GM19239 (cell line): ENCODE measurements at places on chromosomes 2 and 18.

DNA sequence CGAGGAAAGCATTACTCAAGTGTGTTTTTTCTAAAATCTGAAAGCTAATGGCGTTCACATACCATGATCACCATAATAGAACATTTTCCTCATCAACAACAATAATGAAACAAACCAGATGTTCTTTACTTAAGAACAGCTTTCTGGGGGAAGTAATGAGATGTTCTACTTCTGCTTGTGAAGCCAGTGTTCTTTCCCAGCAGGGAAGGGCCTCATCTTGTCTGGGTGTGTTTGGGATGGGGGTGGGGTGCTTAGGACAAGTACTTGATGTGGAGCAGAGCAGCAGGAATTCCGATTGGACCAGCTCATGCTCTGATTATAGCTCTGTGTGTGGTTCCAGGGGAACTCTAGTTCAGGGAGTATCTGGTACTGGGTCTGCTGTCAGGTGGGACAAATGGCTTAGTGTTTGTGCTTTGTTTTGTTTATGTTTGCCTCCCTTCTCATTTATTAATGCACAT is 163.0 kb upstream of the NOSTRIN start:
- DNase-seq: no peak

GRCh38 chr2:236629961-236630872 is 60.6 kb downstream of the ACKR3 start:
- no peak for DNase-seq

DNA sequence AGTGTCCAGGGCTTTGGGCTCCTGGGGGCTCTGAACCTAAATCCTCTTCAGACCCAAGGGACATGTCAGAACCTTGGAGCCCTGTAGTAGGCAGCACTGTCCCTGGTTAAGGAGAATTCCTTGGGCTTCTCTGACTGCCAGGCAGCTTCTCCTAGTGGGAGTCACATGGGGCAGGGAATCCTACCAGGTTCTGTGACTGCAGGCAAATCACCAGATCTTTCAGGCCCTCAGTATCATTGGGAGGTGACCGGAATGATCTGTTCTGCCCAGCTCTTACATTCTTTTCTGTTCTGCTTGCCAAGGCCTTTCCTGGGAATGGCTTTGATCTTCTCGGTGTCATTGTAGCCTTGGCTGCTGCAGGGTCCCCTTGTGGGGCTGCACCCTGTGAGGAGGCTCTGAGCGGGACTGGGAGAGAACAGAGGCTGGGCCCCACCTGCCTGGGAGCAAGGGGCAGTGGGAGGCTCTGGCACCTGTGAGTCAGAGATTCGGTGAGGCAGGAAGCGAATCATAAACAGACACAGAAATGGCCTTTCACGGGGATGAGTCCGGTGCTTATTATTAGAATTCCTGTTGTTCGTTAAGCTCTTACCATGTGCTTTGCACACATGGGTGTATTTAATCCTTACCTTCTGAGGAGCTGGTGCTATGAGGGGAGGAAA is 14.1 kb downstream of the CEP68 start:
- DNase-seq: no peak

DNA sequence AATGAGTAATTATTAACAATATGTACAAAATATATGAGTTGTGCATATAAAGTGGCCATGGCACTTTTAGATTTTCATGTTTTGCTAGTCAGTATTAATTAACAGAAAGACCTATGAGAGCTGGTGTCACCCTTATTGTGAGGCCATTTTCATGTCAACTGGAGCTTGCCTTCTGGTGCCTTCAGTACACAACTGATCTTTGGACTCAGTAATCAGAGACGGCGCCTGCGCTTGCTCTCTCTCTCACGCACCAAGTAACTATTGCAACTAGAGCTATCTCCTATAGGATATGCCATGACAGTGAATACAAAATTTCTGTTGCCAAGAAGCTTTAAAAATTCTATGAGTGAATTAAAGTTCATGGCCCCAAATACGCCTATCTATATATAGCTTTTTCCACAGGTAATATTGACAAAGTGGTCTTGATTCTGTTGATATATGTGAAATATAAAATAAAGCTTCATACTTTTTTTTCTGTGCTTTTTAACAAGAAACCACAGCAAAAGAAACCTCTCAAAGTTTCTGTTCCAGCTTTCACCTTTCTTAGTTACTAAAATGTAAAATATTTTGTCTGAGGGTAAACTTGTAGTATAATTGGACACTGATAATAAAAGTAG is 2.9 kb downstream of the SERTAD2 start:
- DNase-seq: no peak

DNA sequence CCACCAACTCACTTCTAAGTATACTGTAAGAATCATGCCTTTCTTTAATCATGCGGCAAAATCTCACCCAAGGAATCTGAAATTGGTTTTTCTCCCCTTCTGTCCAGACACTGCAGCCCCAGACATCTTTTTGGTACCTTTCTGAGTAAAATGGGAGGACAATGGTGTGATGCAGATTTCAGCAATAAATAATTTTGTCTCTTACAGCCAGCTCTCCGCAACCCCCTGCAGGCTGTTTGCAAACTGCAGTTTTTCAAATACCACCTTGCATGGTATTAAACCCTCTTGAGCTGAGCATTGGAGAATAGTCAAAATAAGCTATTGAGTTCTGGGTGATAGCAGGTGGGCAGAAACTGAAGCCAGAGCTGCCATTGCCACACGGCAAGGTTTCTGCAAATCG is 32.2 kb downstream of the GPR39 start:
- DNase-seq: no peak

DNA sequence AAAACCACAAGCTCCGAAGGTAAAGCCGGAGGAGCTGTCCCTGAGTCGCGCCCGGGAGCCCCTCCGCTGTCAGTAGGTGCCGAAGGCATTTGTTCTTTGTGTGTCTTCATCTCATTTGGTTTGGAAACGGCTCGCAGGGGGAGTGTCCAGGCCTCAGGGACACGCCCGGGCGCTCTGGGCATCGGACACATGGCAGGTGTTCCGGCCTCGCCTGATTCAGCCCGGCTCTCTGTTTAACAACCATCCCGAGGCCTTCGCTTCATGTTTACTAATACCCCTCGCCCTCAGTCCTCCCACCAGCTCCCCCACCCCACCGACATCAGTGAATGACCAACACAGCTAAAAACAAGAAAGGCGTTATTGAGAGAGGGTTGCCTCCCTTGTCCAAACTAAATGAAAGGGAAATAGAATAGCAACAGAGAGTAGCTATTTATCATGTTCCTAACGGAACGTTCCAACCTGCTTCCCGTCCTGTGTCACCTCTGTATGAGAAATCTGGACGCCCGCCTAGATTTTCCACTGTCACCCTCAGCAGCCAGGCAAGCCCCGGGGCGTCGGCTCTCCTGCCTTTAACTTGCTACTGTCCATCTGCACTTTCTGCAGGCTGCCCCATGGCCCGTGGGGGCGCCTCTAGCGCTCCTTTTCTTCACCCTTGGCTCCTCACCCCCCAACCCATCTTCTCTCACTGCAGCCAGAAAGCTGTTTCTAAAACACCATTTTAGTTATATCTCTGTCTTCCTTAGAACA is 73.9 kb downstream of the MYCN start:
- no peak for DNase-seq

DNA sequence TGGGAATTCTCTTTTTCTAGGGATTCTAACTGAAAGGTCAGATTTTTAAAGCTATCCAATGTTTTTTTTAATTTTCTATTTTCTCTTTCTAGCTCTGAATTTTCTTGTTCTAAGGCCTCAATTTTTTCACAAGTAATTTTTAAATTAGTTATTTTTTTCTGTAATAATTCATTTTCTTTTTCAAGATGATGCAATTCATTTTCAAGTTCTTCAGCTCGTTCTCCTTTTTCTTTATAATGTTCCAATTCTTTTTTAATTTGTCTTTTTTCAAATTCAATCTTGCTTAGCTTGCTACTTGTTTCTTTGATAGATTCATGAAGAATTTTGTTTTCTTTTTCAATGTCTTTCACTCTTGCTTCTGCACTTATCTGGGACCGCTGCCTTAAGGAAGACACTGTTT is 65.7 kb upstream of the MTIF2 start:
- no peak for DNase-seq
